ENCODE measurements at places on chromosomes 1 and 21. TPM values are rescaled to one million over a fixed set of nuclear protein-coding genes. Genes with fewer than 3 reads are reported as not detected.

- H3K4me1 ChIP-seq, result peaks cover 73% of the 10 kb centered on the region
- H3K36me3 ChIP-seq, result no peaks in the 10 kb centered on the region
- DNase-seq, result no peak
- peak overlapping the region; percentile 86 for H3K27ac ChIP-seq
- H3K27me3 ChIP-seq, result peaks cover 94% of the 10 kb centered on the region
Measured at GRCh38 chr1:204714194-204714860, 28.8 kb upstream of the LRRN2 start.

Gene POGZ
- 88.1 TPM for total RNA-seq

Gene OR2L8
- not detected for total RNA-seq

DNA sequence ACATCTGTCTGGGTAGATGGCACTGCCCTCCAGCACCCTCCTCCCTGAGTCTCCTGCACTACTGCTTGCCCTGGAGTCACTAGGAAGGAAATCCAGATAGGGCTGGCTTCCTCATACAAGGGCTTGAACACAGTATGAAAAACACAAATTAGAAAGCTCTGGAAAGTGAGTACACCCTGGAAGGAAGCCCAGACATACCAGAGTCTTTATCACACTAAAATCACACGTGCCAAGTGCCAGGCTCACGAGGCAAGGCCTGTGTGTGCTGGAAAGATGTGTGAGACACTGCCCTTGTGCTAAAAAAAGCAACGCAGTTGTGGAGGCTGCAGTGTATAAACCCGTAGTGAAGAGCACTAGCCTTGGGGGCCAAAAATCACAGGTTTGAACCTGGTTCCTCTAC is 28.3 kb upstream of the S100A7 start:
- H3K4me1 ChIP-seq, result peaks cover 27% of the 10 kb centered on the region
- H3K27ac ChIP-seq, result no peak overlapping the region
- H3K4me3 ChIP-seq, result no peak overlapping the region
- no peaks in the 10 kb centered on the region for H3K36me3 ChIP-seq
- no peak for DNase-seq
- H3K27me3 ChIP-seq, result no peaks in the 10 kb centered on the region

Data from WTC11 (cell line).